ENCODE measurements at places on chromosomes 5 and 9.

DNA sequence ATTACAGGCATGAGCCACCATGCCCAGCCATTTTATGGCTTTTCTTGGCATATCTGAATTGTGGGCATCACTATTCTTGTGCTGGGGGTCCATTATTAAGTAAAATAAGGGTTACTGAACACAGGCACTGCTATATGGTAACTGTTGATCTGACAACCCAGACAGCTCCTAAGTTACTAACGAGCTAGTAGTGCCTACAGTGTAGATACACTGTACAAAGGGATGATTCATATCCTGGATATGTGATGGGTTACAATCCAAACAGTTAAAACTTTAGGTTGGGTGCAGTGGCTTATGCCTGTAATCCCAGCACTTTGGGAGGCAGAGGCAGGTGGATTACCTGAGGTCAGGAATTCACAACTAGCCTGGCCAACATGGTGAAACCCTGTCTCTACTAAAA, 4.3 kb downstream of the CD14 start:
- DNase-seq = no peak

DNA sequence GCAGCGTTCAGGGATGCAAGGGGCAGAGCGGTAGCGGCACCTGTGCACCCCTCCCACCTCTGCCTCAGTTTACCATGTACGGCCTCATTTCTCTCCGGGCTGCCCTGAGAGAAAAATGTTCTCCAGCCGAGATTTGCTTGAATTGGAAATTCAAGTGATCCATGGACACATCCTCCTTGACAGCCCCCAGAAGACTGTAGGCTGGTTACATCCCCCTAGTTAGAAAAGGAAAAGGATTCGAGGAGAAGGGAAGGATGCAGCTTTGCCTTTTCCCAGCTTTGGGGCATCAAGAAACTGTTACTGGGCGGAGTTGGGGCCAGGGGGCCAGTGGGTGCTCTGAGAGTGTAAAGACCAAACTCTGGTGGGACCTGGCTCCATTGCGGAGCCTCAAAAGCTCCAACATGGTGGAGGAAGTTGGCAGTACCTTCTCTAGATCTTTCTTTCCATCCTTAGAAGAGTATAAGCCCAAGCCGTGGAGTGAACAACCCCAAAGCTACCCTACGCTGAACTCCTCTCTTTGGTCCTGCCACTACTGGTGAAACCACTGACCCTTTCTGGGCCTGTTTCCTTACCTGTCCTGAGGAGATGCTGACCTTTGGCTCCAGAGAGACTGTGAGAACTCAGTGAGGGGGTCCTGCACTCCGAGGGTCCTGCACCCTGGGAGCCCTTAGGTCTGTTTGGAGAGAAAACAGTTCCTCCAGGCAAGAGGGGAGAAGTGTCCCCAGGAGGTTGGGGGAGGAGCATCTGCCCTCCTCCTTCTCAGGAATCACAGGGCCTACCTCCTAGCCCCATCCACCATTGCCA, 1.0 kb upstream of the BARX1 start:
- no peak for DNase-seq

GRCh38 chr5:83306572-83307241, 164.8 kb upstream of the VCAN start:
- DNase-seq = peak; percentile 75

DNA sequence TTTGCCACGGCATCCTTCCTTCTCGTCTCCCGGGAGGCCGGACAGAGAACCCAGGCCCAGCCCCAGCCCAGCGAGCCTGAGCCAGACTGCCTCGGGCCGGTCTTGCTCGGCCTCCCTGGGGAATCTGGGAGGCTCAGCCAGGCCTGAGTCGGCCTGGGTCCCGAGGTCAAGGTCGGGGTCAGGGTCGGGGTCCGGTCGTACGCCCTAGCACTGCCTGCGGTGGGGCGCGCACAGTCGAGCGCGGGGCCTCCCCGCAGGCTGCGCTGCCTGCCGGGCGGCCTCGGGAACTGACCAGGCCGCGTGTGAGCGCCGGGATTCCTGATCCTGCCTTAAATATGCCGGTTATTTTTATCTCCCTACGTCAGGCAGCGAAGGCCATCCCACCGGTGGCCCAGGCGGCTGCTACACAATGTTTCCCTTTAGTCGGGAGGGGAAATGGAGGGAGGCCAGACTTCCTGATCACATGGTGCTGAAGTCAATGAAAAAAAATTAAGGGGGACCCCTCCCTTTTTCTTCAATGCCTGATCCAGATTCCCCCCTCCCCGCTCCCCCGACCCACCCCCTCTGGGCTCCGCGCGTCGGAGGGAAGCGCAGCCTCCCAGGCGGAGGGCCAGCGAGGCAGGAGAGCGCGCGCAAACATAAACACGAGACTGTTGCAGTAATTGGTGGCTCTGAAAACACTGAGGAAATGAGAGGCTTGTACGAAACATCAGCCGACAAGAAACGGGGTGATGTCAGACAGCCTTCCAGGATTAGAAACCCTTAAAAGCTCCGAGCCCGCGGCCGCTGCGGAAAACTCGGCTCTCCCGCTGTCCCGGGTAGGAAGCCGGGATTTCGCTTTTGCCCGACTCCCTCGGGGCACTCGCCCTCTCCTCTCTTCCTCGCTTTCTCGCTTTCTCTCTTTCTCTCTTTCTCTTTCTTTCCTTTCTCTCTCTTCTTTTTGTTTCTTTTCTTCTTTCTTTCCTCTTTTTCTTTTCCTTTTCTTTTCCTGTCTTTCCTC, 148.2 kb upstream of the KLF4 start:
- DNase-seq = peak; percentile 59

DNA sequence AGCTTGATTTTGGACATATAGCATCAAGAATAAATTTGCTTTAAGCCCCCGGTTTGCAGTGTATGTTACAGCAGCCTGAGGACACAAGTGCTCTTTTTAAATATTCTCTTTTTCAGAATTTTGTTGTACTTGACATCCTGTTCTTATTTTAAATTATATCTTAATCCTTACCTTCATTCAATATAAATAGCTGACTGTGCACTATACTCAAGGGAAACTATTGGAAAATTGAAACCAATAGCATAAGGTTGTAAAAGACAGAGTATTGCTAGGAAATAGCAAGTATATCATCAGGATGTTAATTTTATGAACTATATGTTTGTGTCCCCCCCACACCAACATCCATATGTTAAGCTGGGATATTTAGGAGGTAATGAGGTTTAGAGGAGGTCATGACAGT, 120.4 kb upstream of the CDH10 start:
- no peak for DNase-seq

GRCh38 chr5:107805166-107805565, 134.4 kb upstream of the EFNA5 start:
- no peak for DNase-seq

- DNase-seq = peak; percentile 26
These were observed 80.1 kb downstream of the F2RL2 start for GRCh38 chr5:76542887-76543690.

DNA sequence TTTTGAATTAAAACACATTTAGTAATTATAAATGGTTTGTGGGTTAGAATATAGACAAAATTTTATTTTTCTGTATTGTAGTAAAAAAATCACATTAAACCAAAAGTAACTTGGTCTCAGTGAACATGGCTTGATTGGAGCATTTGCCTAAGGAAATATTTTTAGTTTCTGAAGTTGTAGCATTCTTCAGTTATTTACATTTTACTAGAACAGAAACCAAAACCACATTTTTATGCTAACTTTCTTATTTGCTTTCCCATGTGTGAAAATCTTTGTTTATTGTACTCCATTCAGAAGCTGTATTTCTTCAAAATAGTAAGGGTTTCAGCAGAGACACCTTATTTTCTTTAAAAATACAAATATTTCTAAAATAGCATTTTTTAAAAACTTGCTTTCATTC, 129.9 kb downstream of the SGCD start:
- DNase-seq = no peak

DNA sequence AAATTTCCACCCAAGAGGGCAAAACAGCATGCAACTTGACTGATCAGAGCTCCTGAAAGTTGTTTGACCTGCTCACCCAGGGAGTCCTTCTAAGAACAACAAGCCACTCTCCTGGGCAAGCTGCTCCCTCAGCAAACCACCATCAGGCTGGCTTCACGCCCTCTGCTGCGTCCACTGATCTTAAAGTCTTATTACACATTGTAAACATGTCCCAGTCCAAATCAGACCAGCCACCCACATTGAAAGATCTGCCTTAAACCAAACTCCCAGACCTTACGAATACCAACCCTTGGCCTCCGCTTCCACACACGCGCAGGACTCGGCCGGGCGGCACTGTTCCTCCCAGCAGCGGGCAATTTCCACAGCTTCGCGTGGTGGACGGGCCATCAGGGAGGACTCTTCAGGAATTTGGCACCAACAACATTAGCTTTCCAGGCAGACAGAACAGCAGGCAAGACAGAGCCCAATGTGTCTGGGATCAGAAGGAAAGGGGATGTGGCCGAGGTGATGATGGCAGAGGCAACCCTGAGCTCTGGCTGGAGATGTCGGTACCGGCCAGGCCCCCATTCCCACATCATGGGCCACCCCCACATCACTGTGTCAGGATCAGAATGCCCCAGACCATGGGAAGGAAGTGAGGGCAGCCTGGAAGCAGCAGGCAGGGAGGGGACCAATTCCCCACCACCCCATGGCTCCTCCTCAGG, 56.8 kb downstream of the SEMA4D start:
- no peak for DNase-seq

DNA sequence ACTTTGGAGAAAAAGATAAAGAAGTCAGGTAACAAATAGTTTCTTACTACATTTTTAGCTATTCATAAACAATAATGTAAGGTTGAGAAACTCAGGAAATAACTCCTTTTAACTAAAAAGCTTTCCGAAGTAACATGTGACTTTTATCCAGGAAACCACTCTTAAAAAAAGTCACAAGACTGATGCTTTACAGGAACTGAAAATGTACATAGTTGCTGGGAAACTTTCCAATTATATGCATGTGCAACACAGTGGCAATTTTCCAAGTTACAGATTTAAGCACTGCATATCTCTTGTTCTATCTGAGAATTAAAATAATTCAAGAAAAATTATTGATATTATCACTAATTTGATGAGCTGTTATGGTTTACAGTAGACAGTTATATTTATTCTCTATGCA, 105.2 kb downstream of the CDH10 start:
- no peak for DNase-seq

DNA sequence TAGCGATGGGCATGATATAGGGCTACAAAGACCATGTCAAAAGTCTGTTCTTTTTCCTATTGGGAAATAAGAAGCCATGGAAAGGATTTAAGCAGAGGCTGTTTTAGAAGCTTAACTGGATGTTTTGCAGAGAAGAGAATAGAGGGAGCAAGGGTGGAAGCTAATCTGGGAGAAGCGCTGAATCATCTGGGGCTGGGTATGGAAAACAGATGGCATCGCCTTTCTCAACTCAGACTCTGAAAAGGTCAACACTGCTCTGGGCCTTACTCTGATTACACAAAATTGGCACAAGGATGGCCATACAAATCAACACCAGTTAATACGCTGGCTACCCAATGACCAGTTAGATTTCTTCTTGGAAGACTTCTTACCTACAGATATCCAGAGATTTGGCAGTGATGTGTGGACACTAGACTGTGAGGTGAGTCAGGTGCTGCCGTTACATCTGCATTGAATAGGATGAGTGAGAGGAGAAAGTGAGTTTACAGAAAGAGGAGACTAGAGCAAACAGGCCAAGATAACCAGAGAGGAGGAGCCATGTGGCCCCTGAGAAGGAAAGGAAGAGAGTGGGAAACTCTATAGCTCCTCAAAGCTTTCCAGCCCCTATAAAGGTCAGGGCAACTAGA, 6.2 kb upstream of the TCERG1 start:
- no peak for DNase-seq

DNA sequence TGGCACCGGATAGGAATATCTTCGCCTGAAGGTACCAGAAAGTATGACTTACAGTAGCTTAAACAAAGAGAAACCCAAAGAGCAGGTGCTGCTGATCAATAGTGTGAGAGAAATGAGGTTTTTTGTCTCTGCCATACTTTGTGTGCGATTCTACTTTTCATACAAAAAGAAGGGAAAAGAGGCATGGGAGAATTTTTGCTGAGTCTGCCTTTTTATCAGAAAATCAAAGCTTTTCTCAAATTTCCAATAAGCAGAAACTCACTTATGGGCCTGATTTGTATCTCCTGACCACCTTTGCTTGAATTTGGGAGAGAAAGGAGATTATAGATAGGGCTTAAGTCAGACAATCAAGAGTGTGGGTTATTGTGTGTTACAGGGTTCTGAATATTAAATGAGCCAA, 65.5 kb upstream of the TAF11L2 start:
- no peak for DNase-seq

DNA sequence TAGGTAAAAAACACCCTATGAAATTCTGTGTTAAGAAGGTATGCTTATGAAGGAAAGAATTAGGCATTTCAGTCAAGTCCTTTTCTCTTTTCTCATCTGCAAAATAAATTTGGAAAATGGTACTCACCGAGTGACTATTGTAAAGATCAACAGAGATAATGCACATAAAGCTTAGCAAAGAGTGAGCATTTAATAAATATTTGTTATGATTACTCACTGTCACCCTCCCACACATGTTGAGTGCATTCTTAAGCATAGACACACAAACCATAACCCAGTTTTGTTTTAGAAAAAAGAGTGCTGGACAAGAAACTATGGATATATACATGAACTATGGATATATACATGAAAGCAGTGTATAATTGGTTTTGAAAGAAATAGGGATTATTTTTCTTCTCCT, 54.7 kb upstream of the PRLR start:
- no peak for DNase-seq

DNA sequence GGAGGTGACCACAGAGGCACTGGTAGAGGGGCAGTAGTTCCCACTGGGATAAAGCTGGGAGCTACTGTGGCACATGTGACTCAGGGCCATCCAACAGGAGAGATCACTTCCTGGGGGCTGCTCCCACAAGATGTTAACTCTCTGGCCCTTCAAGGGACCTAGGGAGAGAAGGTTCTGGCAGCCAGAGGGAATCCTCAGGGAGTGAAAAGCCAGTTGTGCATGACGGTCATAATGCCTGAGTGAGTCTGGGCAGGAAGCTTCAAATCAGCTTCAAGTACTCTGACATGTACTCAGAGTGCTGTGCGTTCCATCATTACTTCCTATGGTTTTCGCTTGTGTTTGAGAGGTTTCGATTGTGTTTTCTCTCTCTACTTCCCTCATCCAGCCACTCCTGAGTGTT, 388.5 kb downstream of the GABRG2 start:
- no peak for DNase-seq

DNA sequence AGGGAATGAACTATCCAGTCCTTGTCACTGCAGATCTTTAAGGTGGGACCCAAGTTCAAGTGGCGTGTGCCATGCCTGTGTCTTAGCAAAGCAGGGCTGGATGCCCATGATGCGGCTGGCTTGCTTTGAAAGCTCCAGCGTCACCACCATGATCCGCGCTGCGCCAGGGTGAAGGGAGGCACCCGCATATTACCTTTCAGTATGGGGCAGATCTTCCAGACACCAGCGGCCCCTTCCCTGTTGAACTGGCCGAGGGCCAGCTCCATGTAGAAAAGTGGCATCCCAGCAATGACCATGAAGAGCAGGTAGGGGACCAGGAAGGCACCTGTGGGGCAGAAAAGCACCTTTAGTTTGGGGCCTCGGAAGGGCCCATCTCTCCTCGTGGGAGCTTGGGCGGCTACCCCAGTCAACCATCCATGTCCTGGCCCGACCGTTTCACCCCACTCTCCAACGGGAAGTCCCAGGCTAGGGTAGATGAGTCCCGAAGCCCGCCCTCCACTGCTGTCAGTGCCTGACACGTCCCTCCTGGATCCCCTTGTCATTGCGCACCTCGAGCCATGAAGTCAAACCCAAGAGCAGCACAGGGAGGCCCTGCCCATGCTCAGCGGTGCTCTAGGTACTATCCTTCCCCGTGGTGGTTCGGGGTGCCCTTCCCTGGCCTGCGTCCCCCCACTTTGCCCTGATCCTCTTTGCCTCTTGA, 3.9 kb downstream of the SLC6A3 start:
- no peak for DNase-seq

All from GM12865 (cell line).